ENCODE measurements at places on chromosomes 3 and 15.

- no peak for DNase-seq
Observed at GRCh38 chr15:90936823-90937222, 1.7 kb downstream of the UNC45A start.

DNA sequence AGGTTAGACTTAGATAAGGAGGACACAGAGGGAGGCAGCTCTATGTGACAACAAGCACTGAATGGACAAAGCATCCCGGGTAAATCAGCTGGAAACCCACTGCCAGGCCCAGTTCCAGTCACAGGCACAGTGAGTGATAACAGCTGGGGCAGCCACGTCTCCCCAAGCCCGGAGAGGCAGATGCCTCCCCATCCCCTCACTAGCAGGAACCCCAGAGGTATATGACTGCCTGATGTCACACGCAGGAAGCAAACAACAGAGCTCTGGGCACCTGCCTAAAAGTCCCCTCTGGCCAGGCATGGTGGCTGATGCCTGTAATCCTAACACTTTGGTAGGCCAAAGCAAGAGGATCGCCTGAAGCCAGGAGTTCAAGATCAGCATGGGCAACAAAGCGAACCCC lies 18.2 kb downstream of the C15orf62 start:
- no peak for DNase-seq

- no peak for DNase-seq
Observed at GRCh38 chr3:131233900-131234668, 147.5 kb upstream of the NUDT16 start.

- DNase-seq = no peak
Observed at GRCh38 chr3:172102883-172103310, 63.5 kb downstream of the FNDC3B start.

- DNase-seq = no peak
Observed at GRCh38 chr3:47380026-47380600, 708 bp upstream of the PTPN23 start.

DNA sequence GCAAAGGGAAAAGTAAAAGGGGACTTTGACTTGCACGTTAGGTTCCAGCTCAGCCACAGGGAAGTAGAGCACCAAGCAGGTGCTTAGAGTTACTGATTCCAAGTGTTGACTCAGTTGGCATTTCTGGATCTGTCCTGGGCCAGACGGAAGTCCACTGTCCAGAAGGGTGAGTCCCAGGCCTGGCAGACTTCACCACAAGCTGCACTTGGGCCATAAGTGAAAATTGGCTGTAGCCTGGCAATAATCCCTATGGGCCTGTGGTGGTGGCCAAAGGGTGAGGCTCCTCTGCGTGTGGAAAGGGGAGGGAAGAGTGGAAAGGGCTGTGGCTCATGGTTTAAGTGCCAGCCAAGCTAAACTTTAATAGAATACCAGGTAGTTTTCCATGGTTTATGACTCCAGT lies 121.5 kb downstream of the DTWD1 start:
- DNase-seq = no peak

DNA sequence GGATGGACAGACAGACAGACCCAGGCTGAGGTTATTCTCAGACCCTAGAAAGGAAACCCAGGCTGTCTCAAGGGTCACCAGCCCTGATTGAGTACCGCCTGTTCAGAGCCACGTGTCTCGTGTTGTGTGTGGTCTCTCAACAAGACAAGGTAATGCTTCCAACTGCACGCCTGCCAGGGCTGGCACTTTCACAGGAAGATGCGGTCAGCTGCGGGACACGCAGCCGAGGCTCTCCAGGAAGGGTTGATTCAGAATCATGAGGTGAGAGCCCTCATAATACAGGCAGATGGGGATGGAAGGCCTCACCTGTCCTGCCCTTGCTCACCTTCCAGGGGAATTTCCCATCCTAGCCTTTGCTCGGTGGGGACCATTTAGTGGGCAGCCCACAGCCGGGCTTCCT lies 81.4 kb downstream of the TOP2B start:
- DNase-seq = no peak

DNA sequence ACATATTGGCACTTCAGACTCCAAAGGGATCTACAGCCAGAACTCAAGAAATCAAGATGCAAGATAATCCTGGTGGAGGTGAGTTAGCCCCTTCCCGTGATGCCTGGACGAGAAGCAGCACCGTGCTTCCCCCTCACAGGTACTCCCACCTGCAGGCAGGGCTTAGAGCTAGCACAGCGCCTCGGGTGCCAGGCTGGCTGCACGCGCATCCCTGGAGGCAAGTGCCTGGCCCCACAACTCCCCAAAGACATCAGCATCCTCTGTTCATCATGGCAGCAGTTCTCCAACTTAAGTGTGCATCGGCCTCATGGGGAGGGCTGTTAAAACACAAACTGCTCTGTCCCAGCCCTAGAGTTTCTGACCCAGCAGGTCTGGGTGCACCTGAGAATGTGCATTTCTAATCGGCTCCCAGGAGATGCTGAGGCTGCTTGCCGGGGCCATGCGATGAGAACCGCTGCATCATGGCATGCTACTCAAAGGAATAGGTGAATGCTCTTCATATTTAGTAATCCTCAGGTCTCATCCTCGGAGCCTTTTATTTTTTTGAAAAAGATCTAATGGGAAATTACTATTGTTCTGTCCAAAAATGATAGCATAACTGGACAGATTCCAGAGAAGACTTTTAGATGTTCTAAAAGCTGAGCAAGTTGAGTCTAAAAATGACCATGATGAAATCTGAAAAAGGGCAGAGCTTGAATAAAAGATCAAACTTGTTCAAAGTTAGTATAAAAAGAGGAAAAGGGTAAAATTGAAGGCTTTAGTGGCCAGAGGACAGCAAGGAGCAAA lies 244.2 kb downstream of the ADAMTS17 start:
- DNase-seq = no peak
